ENCODE measurements at places on chromosomes 16 and 17. TPM values are rescaled to one million over a fixed set of nuclear protein-coding genes. Genes with fewer than 3 reads are reported as not detected.

The FBXO31 gene
- 187 TPM for total RNA-seq

The MYH3 gene
- total RNA-seq: 2.6 TPM

The EFCAB5 gene
- total RNA-seq: 0.46 TPM

The ZNF213 gene
- total RNA-seq: 4.1 TPM

The BHLHA9 gene
- not detected for total RNA-seq

The EVI2B gene
- 36.9 TPM for total RNA-seq

The CES2 gene
- total RNA-seq: 27.9 TPM

The PYCARD gene
- 25.4 TPM for total RNA-seq

The PIK3R6 gene
- 2.4 TPM for total RNA-seq

The TUFM gene
- 107 TPM for total RNA-seq

The TBC1D3 gene
- total RNA-seq: not detected

The MMP2 gene
- 456 TPM for total RNA-seq

The CDH3 gene
- total RNA-seq: 22.4 TPM

The HS3ST3B1 gene
- 4.4 TPM for total RNA-seq

The KRTAP4-4 gene
- not detected for total RNA-seq

The DNASE1L2 gene
- total RNA-seq: 0.63 TPM

The GPR139 gene
- total RNA-seq: not detected

The MYH11 gene
- total RNA-seq: 22.4 TPM

The KRT40 gene
- not detected for total RNA-seq

The SLC12A3 gene
- total RNA-seq: not detected

The HSPB9 gene
- total RNA-seq: 0.25 TPM

The NPIPA1 gene
- total RNA-seq: 91.7 TPM

The COTL1 gene
- 73.0 TPM for total RNA-seq
